ENCODE measurements at places on chromosomes 12 and 14.

- no peak for DNase-seq
These were observed 153.7 kb downstream of the ZFP36L1 start for GRCh38 chr14:68639000-68639757.

GRCh38 chr12:51683763-51684357 is 92.8 kb downstream of the SCN8A start:
- DNase-seq: no peak

DNA sequence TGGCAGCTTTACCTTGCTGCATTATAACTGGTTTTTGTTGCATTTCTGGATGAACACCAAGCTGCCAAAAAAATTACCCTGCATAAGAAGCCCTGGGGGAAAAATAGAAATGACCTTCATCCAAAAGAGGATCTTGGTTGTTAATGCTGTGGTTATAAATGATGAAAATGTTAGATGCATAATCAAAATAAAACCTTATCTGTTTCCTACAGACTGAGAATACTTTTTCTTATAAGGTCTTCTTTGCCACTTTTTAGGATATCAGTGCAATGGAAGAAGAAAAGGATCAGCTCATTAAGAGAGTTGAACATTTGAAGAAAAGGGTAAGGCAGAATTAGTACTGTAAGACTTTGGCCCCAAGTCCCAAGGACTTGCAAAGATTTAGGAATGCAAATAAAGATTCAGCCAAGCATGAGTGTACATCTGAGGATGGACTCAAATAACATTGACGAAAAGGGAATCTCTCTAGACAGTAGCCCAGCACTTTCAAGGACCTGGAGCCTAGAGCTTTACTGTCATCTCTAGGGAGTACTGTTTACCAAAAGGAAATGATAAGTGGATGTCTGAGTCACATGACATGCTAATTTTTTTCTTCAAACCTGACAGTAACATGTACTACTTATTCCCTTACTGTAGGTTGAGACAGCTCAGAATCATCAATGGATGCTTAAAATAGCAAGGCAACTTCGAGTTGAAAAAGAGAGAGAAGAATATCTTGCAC is 10.7 kb downstream of the IFT81 start:
- no peak for DNase-seq

DNA sequence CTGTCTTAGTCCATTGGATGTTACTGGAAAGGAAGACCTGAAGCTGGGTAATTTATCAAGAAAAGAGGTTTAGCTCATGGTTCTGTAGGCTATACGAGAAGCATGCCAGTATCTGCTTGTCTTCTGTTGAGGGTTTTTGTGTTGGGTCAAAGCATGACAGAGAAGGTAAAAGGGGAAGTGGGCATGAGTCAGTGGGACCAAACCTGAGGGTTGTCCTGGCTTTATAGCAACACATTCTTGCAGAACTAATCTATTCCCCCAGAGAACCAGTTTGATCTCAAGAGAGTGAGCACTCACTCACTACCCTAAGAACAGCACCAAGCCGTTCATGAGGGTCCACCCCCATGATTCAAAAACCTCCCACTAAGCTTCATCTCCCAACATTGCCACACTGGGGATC is 19.0 kb upstream of the KRAS start:
- no peak for DNase-seq

- peak; percentile 90 for DNase-seq
These were observed at the start of gene NUAK1 for GRCh38 chr12:106138633-106139421. TSS of gene NUAK1 (minus strand) at chr12:106138954. CDS start at chr12:106138653, 301 bp downstream.

DNA sequence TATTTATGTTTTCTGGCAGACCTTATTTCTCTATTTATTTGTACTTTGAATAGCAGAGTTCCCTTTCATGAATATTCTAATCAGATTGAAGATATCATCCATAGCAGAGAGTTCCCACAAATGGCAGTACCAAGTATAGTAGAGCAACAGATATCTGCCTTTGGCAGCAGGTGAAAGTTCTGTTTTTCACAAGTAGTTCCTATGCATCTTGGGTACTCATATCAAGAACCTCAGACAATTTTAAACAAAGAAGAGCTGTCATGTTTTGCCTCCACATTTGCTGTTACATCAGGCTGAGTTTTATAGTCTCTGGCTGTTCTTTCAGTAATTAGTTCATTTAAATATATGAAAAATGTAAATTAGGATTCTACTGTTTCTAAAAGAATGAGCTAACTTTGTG is 252.0 kb downstream of the KCNC2 start:
- DNase-seq: no peak

Data from endothelial cell (in vitro differentiated cells).